ENCODE measurements at places on chromosomes 3 and 15. TPM values are rescaled to one million over a fixed set of nuclear protein-coding genes. Genes with fewer than 3 reads are reported as not detected.

- DNase-seq = no peak
Observed at GRCh38 chr3:190595807-190596206, 81.9 kb downstream of the IL1RAP start.

SCG5 gene
- polyA plus RNA-seq = 0.49 TPM

FMN1 gene
- polyA plus RNA-seq = 1.4 TPM

DNA sequence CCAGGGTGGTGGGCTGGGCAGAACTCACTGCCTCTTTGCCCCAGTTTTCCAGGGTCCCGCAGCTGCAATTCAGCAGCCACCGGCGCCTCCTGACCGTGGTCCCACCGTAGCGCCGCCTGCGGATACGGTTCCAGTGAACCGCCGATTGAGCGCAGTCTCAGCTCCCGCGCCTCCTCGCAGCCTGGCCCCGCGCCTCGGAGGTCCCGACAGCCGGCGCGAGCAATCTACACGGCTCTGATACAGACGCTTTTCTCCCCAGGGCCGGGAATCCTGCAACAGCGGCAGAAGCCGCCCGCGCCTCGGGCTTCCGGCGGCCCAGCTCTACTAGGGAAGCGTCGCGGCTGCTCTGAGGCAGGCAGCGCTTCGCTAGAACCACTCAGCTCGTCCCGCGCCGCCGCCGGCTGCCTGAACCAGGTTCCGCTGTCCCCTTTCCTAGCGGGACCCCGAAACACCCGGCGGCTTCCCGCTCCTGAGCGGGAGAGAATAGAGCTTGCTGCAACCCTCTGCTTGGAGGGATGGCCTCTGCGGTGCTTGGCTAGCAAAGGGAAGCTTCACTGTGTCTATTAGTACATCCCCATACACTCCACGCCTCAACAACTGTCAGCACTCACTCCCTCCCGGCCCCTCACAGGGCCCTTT lies 3.1 kb downstream of the FOXL2NB start:
- DNase-seq = no peak

GRCh38 chr3:2945121-2945520 lies 165.1 kb downstream of the IL5RA start:
- no peak for DNase-seq

- no peak for DNase-seq
Observed at GRCh38 chr15:82864967-82865366, 55.5 kb downstream of the WHAMM start.

DNA sequence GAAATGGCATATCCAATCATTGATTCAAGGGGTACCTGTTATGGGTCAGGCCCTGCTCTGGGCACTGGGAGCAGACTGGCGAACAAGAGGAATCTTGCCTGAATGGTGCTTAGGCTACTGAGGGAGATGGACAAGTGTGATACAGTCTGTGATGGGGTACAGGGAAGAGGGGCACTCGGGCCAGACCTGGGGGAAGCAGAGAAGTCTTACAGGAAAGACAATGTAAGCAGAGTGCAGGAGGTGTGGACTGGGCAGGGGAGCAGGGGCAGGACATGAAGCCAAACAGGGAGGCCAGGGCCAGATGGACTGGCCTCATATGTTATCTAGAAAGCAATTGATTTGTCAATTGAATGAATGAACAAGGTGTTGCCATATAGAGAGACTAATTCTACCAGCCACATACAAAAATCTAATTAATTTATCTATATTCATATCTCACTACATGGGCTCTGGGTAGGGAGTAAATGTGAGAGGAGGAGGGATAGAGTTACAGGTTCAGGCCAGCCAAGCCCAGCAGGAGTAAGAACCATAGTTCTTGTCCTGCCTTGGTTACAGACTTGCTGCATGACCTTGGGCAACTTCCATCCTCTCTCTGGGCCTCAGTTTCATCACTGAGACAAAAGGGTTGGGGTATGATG lies 3.6 kb upstream of the IGDCC4 start:
- no peak for DNase-seq

GRCh38 chr3:171028025-171028778 lies 1.7 kb upstream of the SLC2A2 start:
- DNase-seq = peak; percentile 25

DNA sequence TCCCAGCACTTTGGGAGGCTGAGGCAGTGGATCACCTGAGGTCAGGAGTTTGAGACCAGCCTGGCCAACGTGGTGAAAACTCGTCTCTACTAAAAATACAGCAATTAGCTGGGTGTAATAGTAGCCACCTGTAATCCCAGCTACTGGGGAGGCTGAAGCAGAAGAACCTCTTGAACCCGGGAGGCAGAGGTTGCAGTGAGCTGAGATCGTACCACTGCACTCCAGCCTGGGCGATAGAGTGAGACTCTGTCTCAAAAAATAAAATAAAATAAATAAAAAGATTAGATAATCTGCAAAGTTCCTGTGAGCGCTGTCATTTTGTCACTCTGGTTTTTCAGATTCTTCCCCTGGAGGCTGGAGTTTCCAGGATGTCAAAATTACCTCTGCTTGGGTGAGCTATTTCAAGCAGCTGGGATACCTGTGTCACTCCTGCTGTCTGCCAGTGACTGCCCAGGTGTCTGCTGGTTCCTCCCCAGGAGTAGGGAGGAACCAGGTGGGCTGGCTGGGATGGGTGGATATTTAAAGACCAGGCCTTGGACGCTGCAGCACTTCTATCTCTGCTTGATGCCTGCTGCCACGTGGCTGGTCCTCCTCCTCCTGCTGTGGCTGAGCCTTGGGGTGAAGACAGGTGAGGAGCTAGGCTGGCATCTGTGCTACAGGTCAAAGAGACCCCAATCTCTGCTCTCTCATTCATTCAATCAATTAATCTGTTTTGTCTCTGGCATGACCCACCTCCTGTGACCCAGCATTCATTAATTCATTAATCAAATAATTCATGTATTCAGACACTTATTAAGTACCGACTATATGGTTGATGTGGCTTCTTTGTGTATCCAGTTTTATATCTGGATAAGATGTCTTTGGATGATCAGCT lies 19.5 kb upstream of the MUC20 start:
- no peak for DNase-seq

GRCh38 chr3:178263236-178263916 lies 272.9 kb upstream of the KCNMB2 start:
- no peak for DNase-seq

GRCh38 chr3:127158614-127159229 lies 34.2 kb upstream of the PRR23E start:
- DNase-seq = peak; percentile 5

- DNase-seq = no peak
Observed at GRCh38 chr3:86934851-86935250, 56.1 kb downstream of the VGLL3 start.

DNA sequence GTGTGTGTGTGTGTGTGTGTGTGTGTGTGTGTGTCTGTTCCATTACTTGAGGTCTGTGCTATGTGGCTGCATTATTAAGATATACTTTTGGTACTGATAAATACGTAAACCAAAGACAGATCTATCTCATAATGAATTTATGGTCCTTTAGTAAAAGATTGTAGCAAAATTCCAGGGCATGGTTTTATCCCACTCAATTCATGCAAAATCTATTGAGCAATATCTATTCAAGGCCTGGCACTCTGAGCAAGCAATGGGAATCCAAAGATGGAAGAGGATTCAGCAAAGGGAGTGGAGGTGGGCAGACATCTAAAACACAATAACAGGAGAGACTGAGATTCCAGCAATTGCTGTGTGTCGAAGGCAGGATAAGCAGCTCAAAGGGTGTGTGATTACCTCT lies 86.8 kb downstream of the RFTN1 start:
- no peak for DNase-seq

GRCh38 chr3:41960826-41961750 lies 815 bp downstream of the ULK4 start:
- peak; percentile 51 for DNase-seq

RPUSD3 gene
- 72.6 TPM for polyA plus RNA-seq

LRRIQ4 gene
- not detected for polyA plus RNA-seq

- no peak for DNase-seq
Observed at GRCh38 chr3:30184091-30184810, 422.1 kb upstream of the TGFBR2 start.

TJP1 gene
- not detected for polyA plus RNA-seq

CHST13 gene
- not detected for polyA plus RNA-seq

- no peak for DNase-seq
Observed at GRCh38 chr3:56998076-56998529, 62.4 kb upstream of the SPATA12 start.

DNA sequence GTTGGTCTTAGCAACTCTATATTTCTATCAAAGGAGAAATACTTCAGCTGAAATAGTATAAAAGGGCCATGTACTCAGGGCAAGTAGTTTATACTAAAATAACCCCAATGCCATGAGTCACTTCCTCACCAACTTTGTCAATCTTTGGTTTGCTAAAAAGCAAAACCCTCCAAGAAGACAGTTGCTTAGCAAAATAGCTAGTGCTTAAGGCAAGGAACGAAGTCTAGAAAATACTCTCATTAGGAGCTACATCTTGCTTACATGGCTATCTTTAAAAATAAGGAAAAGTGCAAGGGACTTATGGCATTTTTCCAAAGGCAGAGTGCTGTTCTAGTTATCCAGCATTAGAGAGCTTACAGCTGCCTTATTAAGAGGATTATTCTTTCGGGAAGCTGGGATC lies 28.4 kb downstream of the P3H2 start:
- DNase-seq = no peak

GRCh38 chr3:51673802-51674654 lies 3.0 kb downstream of the TEX264 start:
- no peak for DNase-seq

- DNase-seq = no peak
Observed at GRCh38 chr3:101300073-101300472, 20.3 kb downstream of the IMPG2 start.

DNA sequence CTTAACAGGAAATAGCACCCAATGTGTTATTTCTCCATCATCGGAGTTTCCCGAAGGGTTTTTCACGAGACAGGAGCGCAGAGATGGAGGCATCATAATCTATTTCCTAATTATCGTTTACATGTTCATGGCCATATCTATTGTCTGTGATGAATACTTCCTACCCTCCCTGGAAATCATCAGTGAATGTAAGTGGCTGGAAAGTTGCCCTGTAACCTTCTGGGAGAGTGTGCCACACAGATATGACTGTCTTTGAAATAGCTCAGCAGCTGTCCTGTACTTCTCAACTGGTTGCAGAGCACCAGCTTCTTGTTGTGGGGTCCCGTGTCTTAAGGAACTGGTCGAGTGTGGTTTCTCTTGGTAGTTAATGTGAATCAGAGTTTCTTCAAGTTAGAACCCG lies 1.1 kb downstream of the SLC24A5 start:
- DNase-seq = no peak

DNA sequence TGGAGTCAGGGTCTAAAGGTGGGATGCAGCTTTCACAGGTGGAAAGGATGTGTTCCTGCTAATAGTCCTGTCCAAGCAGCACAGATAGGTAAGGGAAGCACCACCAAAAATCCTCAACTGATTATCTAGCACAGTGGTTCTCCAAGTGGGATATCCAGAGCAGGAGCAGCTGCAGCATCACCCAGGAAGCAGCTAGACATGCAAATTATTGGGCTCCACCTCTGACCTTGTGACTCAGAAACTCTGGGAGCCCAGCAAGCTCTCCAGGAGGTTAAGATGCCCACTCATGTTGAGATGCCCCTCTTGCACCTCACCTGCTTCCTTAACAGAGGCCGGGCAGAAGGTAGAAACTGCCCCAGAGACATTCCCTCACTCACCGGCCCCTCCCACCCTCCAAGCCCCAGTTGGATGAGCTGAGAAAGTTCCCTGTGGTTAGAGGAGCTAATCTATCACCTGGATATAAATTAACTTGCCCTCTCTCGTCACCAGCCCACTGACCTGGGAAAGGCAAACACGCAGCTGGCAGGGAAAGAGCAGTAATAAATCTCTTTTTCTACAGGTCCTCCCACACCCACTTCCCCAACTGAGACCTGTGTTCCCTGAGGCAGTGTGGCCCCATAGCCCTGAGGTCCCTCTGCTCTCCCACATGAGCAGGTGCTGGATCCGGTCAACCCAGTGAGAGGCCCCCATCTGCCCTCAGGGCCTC lies 39.3 kb downstream of the ADCY5 start:
- DNase-seq = no peak

CD86 gene
- 0.24 TPM for polyA plus RNA-seq

- no peak for DNase-seq
Observed at GRCh38 chr3:62036726-62037125, 336.6 kb downstream of the FEZF2 start.

GRCh38 chr15:88727439-88727838 lies 75.8 kb upstream of the ACAN start:
- DNase-seq = no peak

GRCh38 chr3:183254487-183255347 lies 1.7 kb downstream of the B3GNT5 start:
- DNase-seq = peak; percentile 46
